Stimulated activated CD4-positive, alpha-beta T cell treated with anti-CD3 and anti-CD28 coated beads, TNF-alpha, amount 100 ng/mL, for 4 hours (primary cell): ENCODE measurements at places on chromosomes 4 and X.

DNA sequence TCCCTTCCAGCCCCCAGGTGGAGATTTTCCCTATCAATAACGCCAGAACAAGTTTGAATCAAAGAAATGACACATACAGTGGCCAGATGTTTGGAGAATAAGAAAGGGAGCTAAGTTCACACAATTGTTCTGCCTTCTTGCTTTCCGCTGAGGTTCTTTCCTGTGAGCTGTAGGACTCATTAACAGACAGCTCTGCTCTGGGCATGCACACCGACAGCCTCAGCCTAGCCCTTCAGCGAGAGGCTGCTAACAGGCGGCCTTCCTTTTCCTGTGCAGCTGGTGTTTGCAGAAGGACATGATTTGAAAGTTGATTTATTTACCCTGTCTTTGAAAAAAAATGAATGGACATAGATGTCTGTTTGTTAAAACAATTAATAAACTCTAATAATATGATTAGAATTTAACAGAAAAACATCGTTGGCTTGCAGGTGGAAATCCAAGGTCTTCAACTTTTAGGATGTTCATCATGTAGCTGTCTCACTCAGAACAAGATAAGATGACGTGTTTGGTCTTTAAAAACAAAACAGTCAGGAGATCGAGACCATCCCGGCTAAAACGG, 183.3 kb downstream of the KDR start:
- DNase-seq = no peak

DNA sequence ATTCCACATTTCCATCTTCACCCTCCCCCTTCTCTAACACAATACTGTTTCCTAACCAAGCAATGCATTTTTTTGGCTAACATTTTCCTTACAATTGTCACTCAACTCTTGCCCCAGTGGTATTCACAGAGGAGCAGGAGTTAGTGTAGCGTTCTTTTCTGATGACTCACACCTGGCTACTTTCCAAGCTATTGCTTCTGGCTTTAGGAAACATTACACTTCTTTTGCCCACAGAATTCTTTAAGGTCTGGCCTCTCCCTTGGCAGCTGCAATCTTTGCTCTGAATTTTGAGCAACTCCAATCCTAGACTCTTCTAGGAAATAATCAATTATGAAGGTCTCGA, 27.5 kb upstream of the PDGFC start:
- no peak for DNase-seq

- DNase-seq = no peak
Measured at GRCh38 chr4:84392951-84393590, 106.0 kb downstream of the NKX6-1 start.

GRCh38 chr4:100977274-100977673, 370.1 kb downstream of the PPP3CA start:
- DNase-seq = no peak

- no peak for DNase-seq
Measured at GRCh38 chr4:185723631-185724260, 88.2 kb downstream of the SORBS2 start.

- no peak for DNase-seq
Measured at GRCh38 chr4:33149658-33150524, 2429.7 kb downstream of the PCDH7 start.

GRCh38 chrX:107760304-107761077, 15.1 kb downstream of the TSC22D3 start:
- no peak for DNase-seq

DNA sequence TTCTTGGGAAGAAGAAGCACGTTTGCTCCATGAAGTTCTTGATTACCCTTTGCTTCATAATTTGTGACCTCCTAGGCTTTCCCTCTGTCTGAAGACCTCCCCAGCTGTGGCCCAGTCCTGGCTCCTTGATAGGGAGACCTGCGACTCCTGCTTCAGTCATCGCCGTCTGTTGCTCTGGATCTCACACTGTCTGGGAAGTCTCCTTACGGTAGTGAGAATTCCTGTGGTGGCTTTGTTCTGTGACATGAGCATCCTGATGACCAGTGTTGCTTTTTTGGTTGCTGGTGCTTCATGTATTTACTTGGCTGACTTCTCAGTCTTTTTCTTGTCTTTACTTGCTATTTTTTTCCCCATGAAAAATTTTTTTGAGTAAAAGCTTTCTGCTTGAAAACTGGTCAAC, 44.2 kb downstream of the JADE1 start:
- no peak for DNase-seq

GRCh38 chrX:141405853-141406492, 163.7 kb upstream of the SPANXC start:
- no peak for DNase-seq

- no peak for DNase-seq
Measured at GRCh38 chr4:43587758-43588157, 695.2 kb downstream of the GRXCR1 start.

- no peak for DNase-seq
Measured at GRCh38 chr4:109699553-109700225, 3.6 kb downstream of the CASP6 start.

DNA sequence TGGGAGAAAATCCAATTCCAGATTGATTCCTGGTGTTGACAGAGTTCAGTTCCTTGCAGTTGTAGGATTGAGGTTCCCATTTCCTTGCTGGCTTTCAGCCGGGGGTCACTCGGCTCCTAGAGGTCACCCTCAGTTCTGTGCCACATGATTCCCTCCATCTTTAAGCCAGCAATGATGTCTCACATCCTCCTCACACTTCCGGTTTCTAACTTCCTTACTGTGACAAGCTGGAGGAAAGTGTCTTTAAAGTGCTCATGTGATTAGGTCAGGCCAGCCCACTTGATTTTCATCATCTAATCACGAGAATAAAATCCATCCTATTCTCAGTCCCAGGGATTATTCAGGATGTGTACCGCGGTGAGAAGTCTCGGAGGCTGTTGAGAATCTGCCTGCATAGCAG, 19.4 kb upstream of the SMIM31 start:
- no peak for DNase-seq

- DNase-seq = no peak
Measured at GRCh38 chr4:162891788-162892707, 274.6 kb downstream of the NAF1 start.

- DNase-seq = no peak
Measured at GRCh38 chrX:104126856-104127255, 14.5 kb downstream of the ZCCHC18 start.

DNA sequence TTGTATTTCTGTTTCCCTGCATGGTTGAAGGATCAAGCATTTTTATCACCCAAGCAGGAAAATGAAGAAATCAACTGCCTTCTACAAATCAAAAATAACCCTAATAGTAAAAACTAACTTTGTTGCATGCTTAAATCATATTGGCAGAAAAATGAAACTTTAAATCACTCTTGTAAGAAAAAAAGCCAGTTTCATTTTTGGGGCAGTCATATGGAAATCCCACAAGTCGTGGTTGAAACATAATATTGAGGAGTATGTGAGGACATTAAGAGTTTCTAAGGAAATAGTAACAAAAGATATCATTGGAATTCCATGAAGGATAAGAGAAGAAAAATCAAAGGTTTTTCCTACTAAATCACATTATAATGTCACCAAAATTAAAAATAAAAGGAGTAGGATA, 8.4 kb downstream of the TEC start:
- DNase-seq = no peak

- no peak for DNase-seq
Measured at GRCh38 chr4:104571341-104571740, 76.6 kb upstream of the CXXC4 start.

DNA sequence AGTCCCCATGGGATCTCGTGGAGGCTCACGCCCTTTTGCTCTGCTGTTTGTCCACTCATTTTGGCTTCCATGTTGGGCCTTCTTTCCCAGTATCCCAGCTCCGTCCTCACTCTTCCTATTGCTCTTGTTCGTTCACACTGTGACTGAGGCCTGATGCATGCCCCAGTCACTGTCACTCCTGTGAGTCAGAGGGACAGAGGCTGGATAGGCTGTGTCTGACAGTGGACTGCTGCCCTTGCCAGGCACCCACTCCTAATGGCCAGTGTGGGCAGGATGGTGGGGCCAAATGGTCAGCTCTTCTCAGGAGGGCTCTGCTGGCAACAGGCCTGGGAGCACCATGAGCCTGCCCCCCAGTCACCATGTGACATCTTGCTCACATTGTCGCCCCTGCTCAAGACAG, 40.0 kb downstream of the HADH start:
- DNase-seq = no peak

DNA sequence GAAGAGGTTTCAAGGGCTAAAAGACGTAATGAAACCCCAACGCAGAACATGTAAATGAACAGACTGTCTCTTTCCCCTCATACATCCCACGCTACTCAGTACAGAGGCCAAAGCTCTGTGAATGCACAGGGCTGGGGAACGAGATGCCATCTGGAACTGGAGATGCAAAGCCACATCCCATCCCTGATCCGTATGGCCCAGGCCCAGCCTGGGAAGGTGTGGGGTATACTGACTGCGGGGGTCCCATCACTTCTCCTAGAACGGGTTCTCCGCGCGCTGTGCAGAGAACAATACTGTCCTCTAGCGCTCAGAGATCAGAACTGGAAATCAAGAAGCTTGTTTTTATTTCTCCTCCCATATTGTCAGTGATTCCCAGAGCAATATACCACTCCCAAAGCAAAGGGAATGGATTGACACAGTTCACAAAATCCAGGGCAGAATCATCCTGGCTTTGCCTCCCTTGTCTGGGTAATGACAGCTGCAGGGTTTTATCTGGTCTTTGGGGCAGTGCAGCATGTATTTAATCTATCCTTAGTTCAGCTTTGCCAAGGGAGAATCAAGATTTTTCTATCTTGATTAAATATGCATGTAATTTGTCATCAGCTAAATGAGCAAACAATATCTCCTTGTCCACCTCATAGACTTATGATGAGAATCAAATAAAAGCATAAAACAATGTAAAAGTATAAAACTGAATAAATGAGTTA, 47.3 kb upstream of the TLR3 start:
- no peak for DNase-seq

GRCh38 chr4:166153548-166153947, 280.5 kb downstream of the TLL1 start:
- no peak for DNase-seq

DNA sequence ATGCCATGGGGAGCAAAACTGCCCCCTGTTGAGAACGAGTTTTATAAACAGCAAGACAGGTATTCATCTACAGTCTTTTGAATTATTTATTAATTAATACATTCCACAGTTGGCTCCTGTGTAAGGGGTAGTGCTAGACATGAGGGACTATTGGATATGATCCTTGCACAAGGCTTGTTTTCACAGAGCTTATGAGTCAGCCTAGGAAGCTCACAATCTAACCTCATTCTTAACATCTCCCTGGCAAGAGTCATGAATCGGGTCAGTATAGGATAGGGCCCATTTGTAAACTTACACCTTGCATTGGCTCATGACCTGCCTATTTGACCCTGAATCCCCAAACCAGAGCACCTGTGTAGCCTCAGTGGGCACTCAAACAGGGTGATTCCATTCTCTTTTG, 209.1 kb upstream of the HCCS start:
- DNase-seq = no peak

GRCh38 chr4:120070196-120070595, 3.5 kb upstream of the MAD2L1 start:
- no peak for DNase-seq

DNA sequence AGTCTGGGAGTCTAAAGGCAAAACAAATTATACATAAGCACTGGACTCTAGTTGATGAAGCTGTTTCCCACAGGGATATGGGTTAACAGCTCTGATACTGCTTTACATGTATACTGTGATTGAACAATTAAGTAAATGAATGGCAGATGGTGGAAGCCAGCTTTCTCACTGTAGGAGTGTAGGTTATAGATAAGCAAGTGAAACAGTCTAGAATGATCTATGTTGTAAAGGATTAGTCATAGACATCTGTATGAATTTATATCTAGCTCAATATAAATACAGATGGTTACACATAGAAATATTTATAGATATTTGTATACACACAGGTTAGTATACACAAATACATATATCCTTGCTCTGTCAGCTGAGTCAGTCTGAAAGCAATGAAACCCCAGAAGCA, 276.1 kb downstream of the PPARGC1A start:
- DNase-seq = no peak

- DNase-seq = no peak
Measured at GRCh38 chr4:186024637-186025407, 44.1 kb upstream of the TLR3 start.

DNA sequence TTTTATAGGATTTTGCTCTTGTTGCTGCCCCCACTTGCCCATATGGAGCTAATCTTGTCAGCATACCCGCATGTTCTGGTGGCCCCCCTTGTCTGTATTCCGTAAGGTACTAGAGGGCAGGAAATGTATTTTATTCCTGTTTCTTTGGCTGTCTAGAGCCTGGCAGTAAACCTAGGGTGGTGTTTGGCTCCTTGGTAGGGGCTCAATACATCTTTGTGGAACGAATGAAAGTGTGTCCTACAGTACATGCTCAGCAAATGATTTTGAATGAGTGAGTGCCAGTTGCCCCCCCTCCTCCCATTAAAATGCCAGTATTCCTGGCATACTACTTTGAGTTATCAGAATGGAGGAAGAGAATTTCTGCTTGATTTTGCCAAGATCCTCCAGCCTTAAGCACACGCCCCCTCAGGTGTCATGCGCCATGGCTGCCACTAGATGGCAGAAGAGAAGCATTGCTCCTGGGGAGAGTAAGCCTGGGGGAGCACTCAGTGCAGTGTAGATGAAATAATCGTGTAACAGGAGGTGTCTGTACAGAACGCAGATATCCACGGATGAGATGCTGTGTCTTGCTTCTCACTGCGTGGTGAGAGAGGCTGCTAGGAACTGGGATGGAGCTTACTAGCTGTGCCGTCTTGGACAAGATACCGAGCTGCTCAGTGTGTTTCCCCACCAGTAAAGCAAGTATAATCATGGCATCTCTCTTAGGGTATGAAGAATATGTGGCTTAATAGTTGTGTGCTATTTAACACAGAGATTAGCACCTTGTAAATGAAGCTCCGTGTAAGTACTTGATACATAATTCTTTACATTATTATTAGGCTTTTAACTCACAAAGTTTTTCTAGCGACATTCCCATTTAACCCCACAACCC, 17.2 kb upstream of the RNF212 start:
- DNase-seq = peak; percentile 55

- no peak for DNase-seq
Measured at GRCh38 chr4:83561381-83561780, 25.5 kb downstream of the GPAT3 start.

GRCh38 chrX:38117485-38117884, 103.2 kb downstream of the SRPX start:
- DNase-seq = no peak

DNA sequence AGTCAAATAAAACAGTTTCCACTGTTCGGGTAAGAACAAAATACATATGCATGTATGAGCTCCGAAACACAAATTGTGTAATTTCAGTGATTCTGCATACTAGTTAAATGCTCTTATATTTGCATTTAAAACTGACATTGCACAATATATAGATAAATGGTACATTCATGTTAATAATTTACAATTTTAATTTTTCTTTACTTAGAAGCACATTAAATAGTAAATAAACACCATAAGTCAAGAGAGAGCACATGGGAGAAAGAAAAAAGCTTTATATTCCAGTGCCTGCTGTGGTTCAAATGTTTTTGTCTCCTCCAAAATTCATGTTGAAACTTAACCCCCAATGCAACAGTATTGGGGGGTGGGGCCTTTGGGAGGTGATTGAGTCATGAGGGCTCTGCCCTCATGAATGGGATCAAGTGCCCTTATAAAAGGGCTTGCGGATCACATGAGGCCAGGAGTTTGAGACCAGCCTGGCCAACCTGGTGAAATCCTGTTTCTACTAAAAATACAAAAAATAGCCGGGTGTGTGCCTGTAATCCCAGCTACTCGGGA, 322.9 kb downstream of the BCOR start:
- DNase-seq = no peak
